T1000 (cell line): ENCODE measurements at places on chromosomes 5 and 9.

GRCh38 chr9:75414371-75415160 lies 326.3 kb downstream of the OSTF1 start:
- DNase-seq: no peak

DNA sequence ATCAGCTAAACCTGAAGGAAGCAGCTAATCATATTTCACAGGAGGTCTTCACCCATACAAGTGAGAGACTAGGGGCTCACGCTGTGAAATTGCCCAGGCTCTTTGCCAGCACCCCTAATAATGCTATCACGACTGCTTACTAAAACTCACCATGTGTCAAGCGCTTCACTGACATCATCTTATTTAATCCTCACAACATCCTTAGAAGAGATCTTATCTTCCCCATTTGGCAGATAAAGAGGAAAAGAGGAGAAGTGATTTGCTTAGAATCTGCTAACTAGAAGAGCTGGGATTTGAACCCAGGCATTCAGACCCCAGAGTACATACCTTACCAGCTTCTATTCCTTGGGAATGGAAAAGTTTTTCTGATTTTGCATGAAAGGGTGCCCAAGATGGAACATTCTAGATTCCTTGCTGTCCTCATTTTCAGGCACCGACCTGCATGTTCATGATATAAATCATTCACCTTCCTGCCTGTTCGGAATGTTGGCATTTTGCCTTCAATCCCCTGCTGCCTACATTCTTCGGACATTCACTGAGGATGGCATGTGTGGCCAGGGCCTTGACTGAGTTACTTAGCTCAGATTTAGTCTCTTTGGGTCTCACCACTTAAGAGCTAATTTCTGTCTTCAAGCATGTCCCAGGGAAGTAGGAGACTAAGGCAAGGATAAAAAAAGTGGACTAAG lies 88.1 kb downstream of the SH3TC2 start:
- no peak for DNase-seq

DNA sequence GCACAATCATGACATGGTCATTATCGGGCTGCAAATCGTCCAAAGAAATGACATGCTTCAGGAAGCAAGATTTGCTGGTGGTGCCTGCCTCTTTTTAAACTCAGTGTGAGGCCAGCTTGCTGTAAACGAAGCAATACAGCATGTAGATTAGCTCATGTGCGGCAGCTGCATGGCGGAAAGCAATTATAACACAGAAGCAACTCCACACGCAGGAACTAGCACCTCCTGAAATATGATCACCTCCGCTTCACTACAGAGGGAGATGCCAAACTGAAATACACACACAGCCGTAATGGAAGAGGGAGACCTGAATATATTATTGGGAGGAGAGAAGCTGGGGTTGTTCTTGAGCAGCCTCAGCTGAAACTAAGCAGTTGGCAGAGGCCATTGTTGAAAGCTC lies 312.5 kb downstream of the PSAT1 start:
- no peak for DNase-seq

DNA sequence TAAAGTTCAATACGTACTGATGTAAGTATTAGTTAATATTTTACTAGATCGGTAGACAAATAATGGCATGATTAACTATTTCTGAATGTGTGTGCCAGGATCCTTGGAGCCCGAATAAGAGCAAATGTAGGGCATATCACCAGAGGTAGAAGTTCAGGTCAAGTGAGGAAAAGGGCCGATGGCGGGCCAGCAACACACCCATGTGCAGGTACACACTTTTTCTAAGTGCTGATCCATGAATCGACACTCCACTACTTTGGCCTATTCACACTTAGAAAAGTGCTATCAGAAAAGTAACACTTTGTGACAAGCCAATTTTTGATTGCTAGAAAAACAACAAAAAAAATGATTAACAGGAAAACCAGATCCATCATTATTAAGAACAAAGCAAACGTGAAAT lies 150.3 kb downstream of the AUH start:
- no peak for DNase-seq

DNA sequence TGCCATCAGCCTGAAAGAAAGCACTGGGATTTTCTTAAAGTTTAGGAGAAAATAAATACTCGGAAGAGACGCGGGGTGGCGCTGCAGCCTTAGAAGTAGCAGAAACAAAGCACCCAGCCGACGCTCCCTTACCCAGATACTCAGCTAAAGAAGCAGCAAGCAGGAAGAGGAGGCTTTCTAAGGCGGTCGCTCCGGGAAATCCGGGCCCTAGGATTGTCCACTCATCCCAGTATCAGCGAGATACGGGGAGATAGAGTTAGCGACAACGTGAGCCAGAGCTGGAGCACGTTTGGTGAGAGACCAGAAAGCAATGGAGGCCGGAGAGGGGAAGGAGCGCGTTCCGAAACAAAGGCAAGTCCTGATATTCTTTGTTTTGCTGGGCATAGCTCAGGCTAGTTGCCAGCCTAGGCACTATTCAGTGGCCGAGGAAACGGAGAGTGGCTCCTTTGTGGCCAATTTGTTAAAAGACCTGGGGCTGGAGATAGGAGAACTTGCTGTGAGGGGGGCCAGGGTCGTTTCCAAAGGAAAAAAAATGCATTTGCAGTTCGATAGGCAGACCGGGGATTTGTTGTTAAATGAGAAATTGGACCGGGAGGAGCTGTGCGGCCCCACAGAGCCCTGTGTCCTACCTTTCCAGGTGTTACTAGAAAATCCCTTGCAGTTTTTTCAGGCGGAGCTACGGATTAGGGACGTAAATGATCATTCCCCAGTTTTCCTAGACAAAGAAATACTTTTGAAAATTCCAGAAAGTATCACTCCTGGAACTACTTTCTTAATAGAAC lies at the start of gene PCDHB2:
PCDHB2 (plus strand) TSS at position 135 of the 782 bp plus-strand sequence; CDS start at position 311, 176 bp downstream.
- peak; percentile 60 for DNase-seq

DNA sequence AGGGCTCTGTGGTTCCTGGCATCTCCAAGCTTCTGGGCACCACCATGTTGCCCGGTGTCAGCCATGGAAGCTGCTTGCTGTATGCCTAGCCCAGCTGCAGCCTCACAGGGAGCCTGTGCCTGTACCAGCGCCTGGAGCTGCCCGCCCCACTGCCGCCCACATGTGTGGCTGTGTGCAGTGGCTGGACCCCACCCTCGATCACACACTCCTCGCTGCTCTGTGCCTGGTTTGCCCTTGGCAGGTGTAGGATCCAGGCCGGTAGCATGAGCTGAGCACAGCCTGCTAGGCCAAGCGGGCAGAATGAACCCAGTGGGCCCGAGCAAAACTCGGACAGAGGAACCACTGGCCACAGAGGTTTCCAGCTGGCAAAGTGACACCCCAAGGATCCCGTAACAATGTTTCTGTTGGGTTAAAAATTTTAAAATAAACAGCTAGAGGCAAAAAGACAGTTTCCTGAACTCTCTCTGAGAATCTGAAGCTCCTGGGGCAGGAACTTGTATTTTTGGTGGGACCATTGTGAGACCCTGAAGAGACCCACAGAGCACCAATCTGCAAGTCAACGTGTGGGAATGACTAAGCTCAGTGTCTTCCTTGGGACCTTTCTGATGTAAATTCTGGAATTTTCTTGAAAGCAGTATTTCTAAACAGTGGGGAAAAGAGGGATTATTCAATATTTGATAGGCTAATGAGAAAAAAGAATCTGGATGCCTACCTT lies 73.1 kb upstream of the CCDC112 start:
- DNase-seq: no peak

- no peak for DNase-seq
Measured at GRCh38 chr9:41229408-41230401, 40.6 kb upstream of the ZNG1F start.

- DNase-seq: peak; percentile 24
Measured at GRCh38 chr5:147558826-147559225, 49.0 kb upstream of the DPYSL3 start.

GRCh38 chr9:125549891-125550885 lies 156.8 kb downstream of the MAPKAP1 start:
- no peak for DNase-seq

- no peak for DNase-seq
Measured at GRCh38 chr9:78032730-78033457, 1.3 kb upstream of the GNAQ start.

- no peak for DNase-seq
Measured at GRCh38 chr5:4987431-4987830, 152.7 kb upstream of the ADAMTS16 start.

DNA sequence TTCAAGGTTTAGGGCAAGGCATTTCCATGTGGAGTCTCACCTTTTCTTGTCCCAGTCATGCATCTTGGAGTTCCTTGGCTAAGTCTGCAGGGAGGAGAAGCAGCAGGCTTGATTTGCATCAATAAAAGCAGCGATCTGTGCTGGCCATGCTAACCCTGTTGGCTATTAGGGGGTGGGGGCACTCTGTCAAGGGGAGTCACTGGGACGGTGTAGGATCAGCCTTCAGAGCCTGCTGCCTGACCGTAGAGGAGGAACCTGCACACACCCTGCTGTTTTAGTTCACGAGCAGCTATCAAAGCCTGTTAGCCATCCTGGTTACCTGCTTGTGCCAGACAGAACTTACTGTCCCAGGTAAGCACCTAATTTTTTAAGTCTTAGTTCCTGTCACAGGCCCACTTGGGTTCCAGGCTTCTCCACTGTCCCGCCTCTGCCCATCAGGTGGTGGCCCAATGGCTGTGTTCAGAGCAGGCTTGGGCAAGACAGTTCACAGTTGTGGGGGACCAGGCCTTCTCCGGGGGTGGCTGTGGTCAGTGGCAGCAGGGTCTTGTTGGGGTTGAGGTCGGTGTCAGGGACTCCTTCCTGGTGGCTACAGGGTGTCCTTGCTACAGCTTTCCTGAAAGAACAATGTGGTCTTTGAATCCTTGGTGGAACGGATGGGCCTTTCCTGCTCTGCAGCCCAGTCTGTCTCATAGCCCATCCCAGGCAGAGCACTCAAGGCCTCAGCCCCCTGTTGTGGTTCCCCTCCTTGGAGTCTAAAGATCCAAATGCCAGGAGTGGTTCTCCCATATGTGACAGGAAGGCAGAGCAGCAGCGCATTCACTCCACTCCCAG lies 43.7 kb downstream of the SECISBP2 start:
- DNase-seq: no peak

DNA sequence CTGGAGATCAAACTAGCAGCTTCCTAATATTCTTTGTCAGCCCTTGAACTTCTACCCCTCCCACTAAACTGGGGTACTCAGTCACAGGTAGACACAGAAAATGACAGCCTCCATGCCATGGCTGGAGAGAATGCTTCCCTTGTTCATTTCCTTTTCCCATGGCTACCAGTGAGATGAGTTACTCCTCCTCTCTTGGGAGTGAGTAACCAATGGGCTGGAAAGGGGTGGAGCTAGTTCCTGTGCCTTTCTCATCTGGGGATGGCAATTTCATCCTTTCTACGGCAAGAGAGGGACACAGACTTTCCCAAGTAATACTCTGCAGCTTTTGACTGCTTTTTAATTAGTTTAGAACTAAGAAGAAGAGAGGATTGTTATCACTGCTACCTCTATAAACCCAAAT lies 1045.6 kb upstream of the WWC1 start:
- DNase-seq: no peak

GRCh38 chr5:160628619-160628968 lies 206.9 kb downstream of the PTTG1 start:
- no peak for DNase-seq

- DNase-seq: no peak
Measured at GRCh38 chr5:76125346-76125745, 42.2 kb downstream of the SV2C start.

GRCh38 chr9:104075801-104076753 lies 18.0 kb upstream of the SMC2 start:
- peak; percentile 5 for DNase-seq

- no peak for DNase-seq
Measured at GRCh38 chr5:136145030-136145429, 12.4 kb downstream of the SMAD5 start.

- DNase-seq: no peak
Measured at GRCh38 chr5:64585646-64586045, 79.8 kb downstream of the RGS7BP start.

GRCh38 chr5:151467576-151467975 lies 20.2 kb downstream of the SLC36A1 start:
- DNase-seq: no peak

DNA sequence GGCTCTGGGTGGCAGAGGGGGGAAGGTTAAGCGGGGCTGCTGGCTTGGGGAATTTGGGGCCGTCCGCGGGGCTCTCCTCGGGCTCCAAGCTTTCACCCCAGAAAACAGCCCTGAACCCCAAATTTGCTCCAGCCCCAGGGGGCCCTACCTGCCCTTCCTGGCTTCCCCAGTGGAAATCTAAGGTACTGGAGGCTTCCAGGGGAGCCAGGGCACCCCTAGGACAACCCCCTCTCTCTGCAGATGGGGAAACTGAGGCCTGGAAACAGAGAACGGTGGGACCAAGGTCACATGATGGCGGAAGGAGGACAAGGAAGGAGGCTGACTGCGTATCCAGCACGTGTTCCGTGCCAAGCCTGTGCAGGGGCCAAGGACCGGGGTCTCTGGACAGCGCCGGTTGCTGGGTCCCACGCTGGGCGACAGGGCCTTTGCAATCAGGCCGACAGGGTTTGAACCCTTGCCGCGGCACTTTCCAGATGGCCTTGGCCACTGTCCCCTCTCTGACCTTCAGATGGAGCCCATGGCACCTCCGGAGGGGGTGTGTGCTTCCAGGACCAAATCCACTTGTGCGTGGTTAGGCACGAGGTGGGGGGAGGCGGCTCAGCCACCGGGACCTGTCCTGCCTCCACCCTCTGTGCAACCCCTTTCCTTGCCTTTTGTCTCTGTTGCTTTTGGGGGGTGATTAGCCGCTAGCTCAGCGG lies 183.1 kb downstream of the C9orf50 start:
- no peak for DNase-seq

DNA sequence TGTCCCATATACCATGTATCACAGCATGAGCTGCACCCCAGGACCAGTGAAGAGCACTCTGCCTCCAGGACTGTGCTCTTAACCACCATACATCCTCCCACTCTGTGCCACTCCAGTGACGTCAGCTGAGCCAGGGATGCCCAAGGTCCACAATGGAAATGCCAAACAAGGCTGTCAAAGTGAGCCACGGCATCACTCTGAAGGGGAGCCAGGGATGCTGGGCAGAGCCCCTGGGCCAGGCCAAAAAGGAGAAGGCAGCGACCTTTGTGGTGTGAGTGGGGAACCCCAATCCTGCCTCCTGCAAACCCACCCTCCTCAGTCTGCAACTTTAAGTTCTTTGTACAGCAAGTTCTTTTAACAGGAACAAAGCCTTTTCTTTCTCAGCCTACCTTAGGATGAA lies 242.7 kb downstream of the SYK start:
- DNase-seq: no peak

- peak; percentile 91 for DNase-seq
Measured at GRCh38 chr5:96702503-96703383, 40.6 kb downstream of the CAST start.

DNA sequence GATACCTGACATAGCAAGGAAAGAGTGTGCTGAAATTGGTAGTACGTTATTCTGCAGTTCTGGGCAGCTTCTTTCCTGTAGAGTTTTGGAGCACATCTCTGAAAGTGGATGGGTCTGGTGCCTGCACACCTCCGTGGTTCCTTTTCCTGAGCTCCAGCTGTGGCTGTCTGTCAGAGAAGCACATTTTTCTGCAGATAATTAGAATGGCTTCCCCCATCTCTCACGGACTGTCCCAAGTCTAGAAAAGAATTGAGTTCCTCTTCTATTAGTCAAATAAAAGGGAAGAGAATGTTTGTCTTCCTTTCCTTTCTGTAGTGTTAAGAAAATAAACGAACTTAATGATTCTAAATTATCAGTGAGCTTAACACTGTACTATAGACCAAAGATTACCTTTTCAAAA lies 55.7 kb downstream of the VCAN start:
- DNase-seq: no peak
